ENCODE measurements at places on chromosomes 2 and 18. TPM values are rescaled to one million over a fixed set of nuclear protein-coding genes. Genes with fewer than 3 reads are reported as not detected.

Gene ONECUT2
- total RNA-seq = 0.87 TPM

Gene RND3
- total RNA-seq = 55.8 TPM

Gene CD8A
- total RNA-seq = 0.44 TPM

Gene LCT
- not detected for total RNA-seq

Gene AKAIN1
- total RNA-seq = not detected

Gene REG1B
- total RNA-seq = 2.3 TPM

Gene ANO7
- 8.6 TPM for total RNA-seq

Gene EIF2AK3
- total RNA-seq = 16.3 TPM

Gene STARD6
- not detected for total RNA-seq

Gene VWA3B
- not detected for total RNA-seq

Gene NEU2
- not detected for total RNA-seq

Gene SIX3
- total RNA-seq = 6.6 TPM

Gene MARS2
- 24.8 TPM for total RNA-seq

Gene CTAGE1
- total RNA-seq = not detected

DNA sequence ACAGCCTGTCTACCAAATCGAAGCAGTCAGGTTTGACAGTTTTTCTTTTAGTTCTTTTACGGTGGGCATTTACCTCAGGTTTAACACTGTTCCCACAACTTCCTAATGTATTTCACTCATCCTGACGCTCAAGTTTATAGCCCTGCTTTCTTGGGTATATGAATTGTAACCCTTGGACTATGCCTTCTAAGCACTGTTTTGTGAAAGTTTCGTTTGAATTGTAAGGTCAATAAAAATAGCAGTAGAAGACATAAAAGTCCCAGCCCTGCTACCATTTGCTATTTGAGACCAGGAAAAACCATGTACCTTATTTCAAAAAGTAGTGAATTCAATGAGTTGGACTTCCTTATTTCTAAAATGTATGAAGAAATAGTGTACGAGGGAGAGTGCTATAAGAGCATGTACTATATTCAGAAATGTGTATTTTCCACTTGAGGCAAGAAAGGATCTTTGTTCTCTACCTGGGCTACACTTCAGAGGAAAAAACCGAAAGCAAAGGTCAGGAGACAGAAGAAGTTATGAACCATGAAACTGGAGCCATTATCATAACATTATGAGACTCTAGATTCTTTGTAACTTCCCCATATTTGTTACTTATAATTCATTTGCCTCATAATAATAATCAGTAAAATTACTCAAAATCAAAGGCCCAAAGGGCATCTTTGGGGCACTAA lies 1.9 kb upstream of the ZC3H15 start:
- H3K27me3 ChIP-seq = no peaks in the 10 kb centered on the region
- H3K36me3 ChIP-seq = no peaks in the 10 kb centered on the region
- no peak for DNase-seq
- peak overlapping the region; percentile 99 for H3K4me3 ChIP-seq

DNA sequence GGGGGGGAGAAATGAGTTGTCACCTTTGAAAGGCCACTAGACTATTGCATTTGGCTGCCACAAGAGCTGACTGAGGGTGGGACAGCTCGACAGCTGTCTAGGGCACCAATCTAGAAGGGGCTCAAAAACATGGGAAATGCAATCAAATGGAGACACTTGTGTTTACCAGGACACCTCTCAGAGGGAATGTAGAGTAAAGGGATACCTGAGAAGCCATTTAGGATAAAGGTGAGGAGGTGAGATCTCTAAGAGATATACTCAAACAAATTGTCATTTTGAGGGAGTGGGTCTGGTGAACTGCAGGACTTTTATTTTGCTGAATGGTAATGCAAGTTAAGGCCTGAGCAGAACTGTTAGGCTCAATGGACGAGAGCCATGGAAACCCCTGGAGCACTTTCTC lies 159.8 kb downstream of the DDX1 start:
- peaks cover 3% of the 10 kb centered on the region for H3K36me3 ChIP-seq
- H3K27me3 ChIP-seq = peaks cover 2% of the 10 kb centered on the region
- H3K4me1 ChIP-seq = peaks cover 22% of the 10 kb centered on the region
- no peak for DNase-seq
- H3K27ac ChIP-seq = no peak overlapping the region

- H3K4me3 ChIP-seq = no peak overlapping the region
- no peak for DNase-seq
- no peaks in the 10 kb centered on the region for H3K27me3 ChIP-seq
- H3K4me1 ChIP-seq = peaks cover 34% of the 10 kb centered on the region
- no peak overlapping the region for H3K27ac ChIP-seq
- no peaks in the 10 kb centered on the region for H3K36me3 ChIP-seq
These were observed 132.2 kb downstream of the TDRD15 start for GRCh38 chr2:21256006-21256405.

DNA sequence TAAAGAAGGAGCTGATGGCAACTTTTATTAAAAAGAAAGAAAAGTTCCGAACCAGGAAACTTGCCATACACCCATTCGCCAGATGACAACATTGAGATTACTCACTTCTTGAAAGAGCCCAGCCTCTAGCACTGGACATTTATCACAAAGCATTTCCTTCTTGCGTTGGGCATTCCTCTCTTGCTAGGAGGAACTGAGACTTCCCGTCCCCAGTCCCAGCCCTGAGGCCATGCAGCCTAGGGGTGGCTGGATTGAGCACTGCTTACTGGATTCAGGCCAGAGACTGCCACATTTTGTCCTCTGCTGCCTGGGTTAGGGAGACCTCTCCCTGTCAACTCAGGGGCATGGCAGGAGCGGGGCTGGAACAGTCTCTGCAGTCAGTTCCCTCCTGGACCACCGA lies 80.1 kb downstream of the SDC1 start:
- no peaks in the 10 kb centered on the region for H3K36me3 ChIP-seq
- peaks cover 39% of the 10 kb centered on the region for H3K4me1 ChIP-seq
- H3K27ac ChIP-seq = no peak overlapping the region
- H3K27me3 ChIP-seq = no peaks in the 10 kb centered on the region
- H3K4me3 ChIP-seq = no peak overlapping the region
- no peak for DNase-seq

- no peaks in the 10 kb centered on the region for H3K27me3 ChIP-seq
- DNase-seq = no peak
- peaks cover 6% of the 10 kb centered on the region for H3K4me1 ChIP-seq
- H3K4me3 ChIP-seq = no peak overlapping the region
- H3K27ac ChIP-seq = no peak overlapping the region
These were observed 109.1 kb downstream of the PIK3C3 start for GRCh38 chr18:42064109-42064508.

DNA sequence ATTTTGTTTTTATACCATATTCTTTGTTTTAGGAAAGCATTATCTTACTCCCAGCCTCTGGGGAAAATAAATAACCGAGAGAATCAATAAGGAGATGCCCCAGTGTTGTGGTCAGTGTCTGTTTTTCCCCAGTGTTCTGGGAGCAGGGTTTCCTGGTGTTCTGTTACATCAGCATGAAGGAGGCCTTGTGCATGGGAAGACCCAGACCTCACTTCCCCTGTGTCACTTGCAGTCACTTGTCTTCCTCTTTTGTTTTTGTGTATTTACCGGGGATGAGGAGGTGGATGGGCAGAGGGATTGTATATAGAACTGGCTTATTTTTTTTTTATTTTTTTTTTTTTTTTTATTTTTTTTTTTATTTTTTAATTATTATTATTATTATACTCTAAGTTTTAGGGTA lies 45.0 kb upstream of the MGAT5 start:
- H3K4me3 ChIP-seq = no peak overlapping the region
- H3K4me1 ChIP-seq = peaks cover 8% of the 10 kb centered on the region
- H3K27ac ChIP-seq = no peak overlapping the region
- no peaks in the 10 kb centered on the region for H3K36me3 ChIP-seq
- no peaks in the 10 kb centered on the region for H3K27me3 ChIP-seq

DNA sequence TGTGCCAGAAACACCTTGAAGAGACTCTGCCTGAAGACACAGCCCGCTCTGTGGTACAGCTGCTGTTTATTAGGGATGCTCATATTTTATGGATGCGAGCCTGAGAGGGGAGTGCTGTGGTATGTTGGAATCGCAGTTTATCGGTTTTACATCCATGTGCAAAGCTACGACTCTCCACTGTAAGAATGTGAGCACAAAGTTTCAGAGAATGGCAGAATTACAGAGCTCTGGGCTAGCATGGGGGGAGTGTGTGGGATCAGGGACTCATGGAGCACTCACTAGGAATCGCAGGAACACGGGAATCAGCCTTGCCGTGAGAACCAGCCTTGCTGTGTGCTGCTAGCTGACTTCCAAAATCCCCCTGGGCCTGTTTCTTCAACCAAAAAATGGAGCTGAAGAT lies 199.9 kb downstream of the RNF144A start:
- H3K27me3 ChIP-seq = no peaks in the 10 kb centered on the region
- no peak overlapping the region for H3K4me3 ChIP-seq
- H3K27ac ChIP-seq = no peak overlapping the region
- H3K36me3 ChIP-seq = peaks cover 5% of the 10 kb centered on the region
- H3K4me1 ChIP-seq = peaks cover 5% of the 10 kb centered on the region

- no peaks in the 10 kb centered on the region for H3K36me3 ChIP-seq
- DNase-seq = no peak
- H3K27ac ChIP-seq = no peak overlapping the region
- no peaks in the 10 kb centered on the region for H3K27me3 ChIP-seq
- no peak overlapping the region for H3K4me3 ChIP-seq
These were observed 10.7 kb upstream of the TAF1B start for GRCh38 chr2:9832586-9832985.

GRCh38 chr2:213316001-213316735 lies 31.9 kb downstream of the SPAG16 start:
- peaks cover 8% of the 10 kb centered on the region for H3K4me1 ChIP-seq
- H3K4me3 ChIP-seq = no peak overlapping the region
- no peaks in the 10 kb centered on the region for H3K27me3 ChIP-seq
- peaks cover 4% of the 10 kb centered on the region for H3K36me3 ChIP-seq
- no peak overlapping the region for H3K27ac ChIP-seq
- no peak for DNase-seq

DNA sequence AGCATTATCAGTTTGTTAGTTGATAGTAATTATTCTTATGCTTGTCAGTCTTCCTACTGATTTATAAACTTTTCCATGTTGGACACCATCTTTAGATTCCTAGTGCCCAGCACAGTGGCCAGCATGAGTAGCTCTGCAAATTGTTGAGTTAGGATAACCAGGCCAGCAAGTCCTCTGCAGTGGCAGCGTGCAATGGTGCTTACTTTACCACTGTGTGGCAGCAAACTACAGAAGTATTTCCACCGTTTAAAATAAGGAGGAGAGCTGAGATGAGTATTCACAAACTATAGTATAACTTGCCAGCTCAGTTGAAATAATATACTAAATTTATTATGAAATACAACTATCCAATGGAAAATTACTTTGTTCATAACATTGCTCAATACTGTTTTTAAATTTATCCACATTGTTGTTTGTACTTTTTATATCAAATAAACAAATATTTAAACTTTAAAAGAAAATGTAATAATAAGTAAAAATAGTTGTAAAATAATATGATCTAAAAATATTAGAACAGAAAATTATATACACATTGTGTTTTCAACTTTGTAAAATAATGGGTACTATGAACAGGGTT lies 9.3 kb upstream of the THADA start:
- H3K36me3 ChIP-seq = no peaks in the 10 kb centered on the region
- H3K27ac ChIP-seq = no peak overlapping the region
- H3K27me3 ChIP-seq = no peaks in the 10 kb centered on the region
- DNase-seq = peak; percentile 41

- H3K36me3 ChIP-seq = peaks cover 14% of the 10 kb centered on the region
- no peak for DNase-seq
- no peak overlapping the region for H3K27ac ChIP-seq
- peaks cover 1% of the 10 kb centered on the region for H3K27me3 ChIP-seq
- H3K4me1 ChIP-seq = peaks cover 19% of the 10 kb centered on the region
These were observed 117.3 kb upstream of the HNMT start for GRCh38 chr2:137846993-137847392.

DNA sequence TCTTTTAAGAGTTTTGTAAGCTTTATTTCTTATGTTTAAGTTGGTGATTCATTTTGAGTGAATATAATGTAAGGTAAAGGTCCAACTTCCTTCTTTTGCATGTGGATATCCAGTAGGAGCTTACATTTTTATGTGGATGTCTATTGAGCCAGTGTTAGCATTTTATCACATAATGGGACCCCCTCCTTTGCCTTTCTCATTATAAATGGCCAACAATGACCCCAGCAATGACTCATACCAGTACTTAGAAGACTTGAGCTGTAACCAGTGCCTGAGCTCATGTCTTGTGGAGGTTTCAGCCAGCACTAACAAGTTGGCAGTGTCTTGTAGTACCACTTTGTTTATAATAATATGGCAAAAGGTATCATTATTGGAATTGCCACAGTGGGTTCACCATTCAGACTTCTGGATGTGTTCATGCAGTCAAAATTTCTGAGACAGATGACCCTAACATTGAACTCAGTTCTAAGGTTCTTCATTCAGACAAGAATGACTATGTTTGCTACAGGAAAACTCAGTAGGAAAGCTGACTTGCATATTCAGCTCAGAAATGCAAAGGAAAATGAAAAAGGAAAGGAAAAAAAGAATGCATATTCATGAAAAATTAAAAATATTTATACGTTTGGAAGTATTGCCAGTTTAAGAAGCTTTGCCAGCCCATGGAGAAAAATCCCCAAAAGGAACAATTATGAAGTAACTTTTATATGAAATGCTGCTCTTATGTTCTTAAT lies 41.0 kb downstream of the CDKL4 start:
- H3K27ac ChIP-seq = peak overlapping the region; percentile 81
- no peaks in the 10 kb centered on the region for H3K27me3 ChIP-seq
- no peak for DNase-seq
- peaks cover 8% of the 10 kb centered on the region for H3K36me3 ChIP-seq

DNA sequence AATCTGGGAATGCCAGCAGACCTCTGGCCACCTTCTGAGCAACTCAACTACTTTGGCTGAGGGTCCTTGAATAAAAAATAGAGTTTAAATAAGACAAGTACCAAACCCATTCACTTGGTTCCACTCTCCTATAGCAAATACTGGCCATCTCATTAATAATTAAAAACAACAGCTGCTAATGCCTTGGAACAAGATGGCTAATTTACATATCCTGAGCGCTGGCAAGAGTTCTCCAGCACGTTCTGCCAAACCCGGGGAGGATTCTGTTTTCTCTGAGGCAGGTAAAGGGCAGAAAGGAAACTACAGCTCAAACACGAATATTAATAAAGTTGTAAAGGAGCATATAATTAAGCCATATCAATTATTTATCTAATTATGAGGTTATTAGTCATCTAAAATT lies 1123.7 kb downstream of the TDRD15 start:
- DNase-seq = no peak
- no peak overlapping the region for H3K27ac ChIP-seq
- peaks cover 24% of the 10 kb centered on the region for H3K4me1 ChIP-seq
- no peaks in the 10 kb centered on the region for H3K27me3 ChIP-seq
- no peak overlapping the region for H3K4me3 ChIP-seq
- no peaks in the 10 kb centered on the region for H3K36me3 ChIP-seq
